ENCODE measurements at places on chromosomes 1 and 21. TPM values are rescaled to one million over a fixed set of nuclear protein-coding genes. Genes with fewer than 3 reads are reported as not detected.

GRCh38 chr1:10945991-10946509 is 66.4 kb upstream of the TARDBP start:
- DNase-seq = no peak

DNA sequence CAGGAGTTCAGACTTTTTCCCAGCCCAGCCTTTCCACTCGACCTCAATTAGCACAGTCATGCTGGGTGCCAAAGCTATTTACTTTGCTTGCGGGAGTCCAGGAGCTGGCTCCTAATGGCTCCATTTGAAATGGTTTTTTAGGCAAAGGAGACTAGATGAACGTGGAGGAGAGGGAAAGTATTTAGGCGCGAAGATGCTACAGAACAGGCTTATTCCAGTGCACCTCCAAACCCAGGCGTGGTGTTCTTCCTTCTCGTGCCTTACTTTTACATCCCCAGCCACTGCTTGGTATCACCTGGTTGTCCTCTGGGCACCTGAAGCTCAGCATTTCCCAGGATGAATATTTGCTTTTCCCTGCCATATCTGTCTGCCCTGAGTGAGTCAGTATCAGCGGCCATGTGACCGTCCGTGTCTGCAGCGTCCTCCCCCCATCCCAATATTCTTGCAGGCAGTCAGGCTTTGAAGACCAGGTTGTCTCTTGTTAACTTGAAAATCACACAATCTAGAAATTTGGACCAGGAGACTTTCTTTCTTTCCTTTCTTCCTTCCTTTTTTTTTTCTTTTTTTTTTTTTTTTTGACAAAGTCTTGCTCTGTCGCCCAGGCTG is 198.5 kb downstream of the DYRK1A start:
- no peak for DNase-seq

GRCh38 chr1:11942280-11942679 is 7.8 kb downstream of the PLOD1 start:
- DNase-seq = no peak

- DNase-seq = no peak
Measured at GRCh38 chr1:145898756-145899155, 11.1 kb downstream of the ITGA10 start.

DNA sequence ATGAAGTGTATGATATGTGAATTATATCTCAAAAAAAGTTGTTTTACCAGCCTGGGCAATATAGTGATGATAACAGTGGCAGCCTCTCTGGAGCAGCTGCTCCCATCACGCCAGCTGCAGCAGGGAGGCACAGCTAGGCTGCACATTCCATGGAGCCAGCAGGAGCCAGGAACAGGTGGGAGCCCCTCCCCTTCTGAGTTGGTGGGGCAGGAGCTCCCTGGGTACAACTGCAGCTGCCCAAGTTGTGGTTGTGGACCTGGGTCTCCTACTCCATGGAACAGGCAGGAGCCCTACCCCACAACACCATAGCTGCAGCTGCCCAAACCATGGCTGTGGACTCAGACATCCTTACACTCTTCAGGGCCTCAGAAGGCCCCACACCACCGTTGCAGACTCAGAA is 21.7 kb upstream of the FNBP1L start:
- no peak for DNase-seq

DNA sequence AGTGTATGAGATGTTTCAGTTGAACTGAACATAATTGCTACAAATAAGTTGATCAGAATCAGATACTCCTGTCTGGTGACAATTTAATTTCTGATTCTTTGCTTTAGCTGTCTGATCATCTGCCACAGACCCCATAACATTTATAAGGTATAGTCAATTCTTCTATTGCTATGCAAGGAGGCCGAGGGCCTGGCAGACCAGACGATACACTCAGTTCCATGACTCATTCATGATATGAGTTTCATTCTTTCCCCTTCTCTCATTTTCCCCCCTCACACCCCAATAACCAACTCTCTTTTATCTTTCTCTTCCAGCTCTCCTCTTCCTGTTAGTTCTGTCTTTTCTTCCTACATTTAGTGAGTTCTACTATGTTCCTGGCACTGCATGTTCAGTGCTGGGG is 236.8 kb downstream of the PAPPA2 start:
- no peak for DNase-seq

GRCh38 chr1:154835531-154836324 is 34.4 kb downstream of the KCNN3 start:
- DNase-seq = no peak

DNA sequence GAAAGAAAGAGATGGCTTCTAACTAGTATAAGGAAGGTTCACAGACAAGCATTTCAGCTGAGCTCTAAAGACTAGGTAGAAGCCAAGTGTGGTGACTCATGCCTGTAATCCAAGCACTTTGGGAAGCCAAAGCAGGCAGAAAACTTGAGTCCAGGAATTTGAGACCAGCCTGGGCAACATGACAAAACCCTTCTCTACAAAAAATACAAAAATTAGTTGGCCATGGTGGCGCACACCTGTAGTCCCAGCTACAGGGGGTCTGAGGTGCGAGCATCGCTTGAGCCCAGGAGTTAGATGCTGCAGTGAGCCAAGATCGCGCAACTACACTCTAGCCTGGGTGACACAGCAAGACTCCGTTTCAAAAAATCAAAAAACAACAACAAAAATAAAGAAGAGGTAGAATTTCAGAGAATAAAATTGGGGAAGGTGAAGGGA is 27.8 kb downstream of the FBXO42 start:
- DNase-seq = peak; percentile 77

DNA sequence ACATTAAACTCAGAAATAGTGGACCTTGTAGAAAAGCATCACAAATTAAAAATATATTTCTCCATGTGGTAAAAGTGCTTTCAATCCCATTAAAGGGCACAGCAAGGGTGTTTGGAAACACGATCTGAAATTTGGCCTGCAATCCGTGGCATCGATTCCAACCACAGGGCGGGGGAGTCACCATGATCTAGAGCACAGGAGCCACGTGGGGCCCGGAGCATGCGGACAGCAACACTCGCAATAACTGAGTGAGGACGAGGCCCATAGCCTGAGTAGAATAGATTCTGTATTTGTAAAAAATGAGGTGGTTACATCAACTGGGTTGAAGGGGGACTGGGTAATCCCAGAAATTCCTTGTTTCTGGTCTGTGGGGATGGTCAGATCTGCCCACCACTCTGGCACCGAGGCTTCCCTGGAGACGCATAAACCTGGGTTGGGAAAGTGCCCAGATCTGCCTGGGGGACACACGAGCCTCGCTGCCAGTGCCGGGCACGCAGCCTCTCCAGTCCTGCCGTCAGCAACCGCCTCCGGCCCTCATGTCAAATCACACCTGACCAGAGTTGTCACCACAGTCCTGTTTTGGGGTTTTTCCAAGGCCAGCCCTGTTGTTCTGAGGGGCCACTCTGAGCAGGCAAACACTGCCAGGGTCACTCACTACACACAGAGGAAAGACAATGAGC is 104.3 kb downstream of the PGBD5 start:
- no peak for DNase-seq

- peak; percentile 24 for DNase-seq
Measured at GRCh38 chr1:180793451-180793850, 119.2 kb upstream of the KIAA1614 start.

DNA sequence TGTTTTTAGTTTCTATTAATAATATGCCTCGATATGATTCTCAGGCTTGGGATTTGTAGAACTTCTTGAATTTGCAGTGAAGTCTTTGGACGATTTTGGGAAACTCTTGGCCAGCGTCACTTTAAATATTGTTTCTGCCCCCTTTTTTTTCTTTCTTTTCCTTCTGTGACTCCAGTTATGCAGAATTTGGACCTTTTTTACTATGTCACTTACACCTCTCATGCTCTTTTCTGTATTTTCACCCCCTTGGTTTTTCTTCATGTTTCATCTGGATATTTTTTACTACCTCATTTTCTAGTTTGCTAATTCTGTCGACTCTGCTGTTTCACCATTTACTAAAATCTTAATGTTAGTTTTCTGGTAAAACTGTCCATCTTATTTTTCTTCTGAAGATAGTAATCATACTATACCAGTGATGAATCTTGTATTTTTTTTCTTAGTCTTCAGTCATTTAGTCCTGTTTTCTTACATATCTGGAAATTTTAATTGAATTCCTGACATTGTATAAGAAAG is 173.6 kb downstream of the DHRS3 start:
- no peak for DNase-seq

DNA sequence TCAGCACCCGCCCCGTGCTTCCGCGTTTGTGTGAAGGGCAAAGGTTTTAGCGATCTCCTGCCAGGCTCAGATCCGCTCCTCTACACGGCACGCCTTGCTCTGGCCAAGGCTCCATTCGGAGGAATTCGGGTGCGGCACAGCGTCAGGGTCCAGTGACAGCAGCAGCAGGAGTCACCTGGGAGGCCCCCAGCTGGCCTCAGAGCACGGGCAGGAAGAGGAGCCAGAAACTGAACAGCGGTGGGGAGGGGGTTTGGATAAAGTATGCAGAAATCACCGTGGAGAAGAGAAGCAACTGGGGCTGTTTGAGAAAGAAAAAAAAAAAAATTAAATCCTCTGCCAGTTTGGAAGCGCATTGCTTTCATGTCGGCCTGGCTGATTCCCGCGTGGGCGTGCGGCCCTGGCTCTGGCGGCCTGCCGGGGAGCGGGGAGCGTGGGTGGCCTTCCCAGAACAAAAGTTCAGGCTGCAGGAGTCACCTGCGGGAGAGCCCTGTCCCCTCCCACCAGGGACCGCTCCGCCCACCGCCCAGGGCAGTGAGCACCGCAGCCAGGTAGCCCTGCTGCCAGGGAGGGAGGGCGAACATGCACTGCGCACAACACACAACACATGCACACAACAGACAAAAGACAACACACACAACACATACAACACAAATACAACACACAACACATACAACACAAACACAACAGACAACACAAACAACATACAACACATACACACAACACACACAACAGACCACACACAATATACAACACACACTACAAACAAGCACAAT is 107.6 kb downstream of the ETS2 start:
- peak; percentile 85 for DNase-seq

DNA sequence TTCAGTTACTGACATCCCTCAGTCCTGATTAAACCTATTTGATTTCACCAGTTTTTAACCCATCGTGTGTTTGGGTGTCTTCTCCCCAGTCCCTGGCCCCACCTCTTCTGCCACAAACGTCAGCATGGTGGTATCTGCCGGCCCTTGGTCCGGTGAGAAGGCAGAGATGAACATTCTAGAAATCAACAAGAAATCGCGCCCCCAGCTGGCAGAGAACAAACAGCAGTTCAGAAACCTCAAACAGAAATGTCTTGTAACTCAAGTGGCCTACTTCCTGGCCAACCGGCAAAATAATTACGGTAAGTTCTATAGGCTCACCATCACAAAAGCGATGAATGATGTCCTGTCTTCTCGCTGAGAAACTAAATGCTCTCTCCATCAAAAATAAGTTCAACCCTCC is 28.7 kb downstream of the NBPF3 start:
- DNase-seq = no peak

DNA sequence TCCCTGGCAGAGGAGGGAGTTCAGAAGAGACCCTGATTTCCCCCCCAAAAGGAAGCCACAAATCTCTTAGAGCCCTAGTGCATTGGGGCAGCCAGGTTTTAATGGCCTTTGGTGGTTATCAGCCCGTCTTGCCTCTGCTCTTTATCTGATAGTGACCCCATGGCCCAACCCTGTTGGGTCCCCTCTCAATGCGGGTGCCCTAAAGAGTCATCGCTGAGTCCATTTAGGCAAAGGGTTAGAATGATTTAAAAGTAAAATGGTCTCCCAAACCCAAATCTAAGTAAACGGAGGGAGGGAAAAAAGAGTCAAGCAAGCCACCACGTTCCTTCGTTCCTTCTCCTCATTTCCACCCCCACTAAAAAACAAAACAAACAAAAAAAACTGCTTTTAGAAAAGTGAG is 164.0 kb downstream of the RUNX1 start:
- no peak for DNase-seq

DNA sequence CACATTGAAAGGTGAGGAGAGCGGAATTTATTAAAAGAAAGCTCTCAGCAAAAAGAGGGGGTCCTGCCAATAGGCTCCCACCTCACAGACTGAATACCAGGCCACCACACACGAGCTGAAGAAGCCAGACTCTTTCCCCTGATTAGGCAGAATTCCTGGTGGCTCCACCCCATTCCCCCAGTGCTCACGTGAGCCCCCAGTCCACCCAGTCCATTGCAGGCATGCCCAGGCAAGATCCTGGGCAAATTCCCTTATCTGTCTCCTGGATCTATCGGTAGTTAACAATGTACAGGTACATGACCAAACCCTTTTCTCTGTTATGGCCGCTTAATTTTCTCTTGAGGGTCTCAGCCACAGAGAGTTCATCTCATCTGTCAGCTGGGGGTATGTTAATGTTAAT is 54.6 kb upstream of the BTG3 start:
- peak; percentile 48 for DNase-seq

DNA sequence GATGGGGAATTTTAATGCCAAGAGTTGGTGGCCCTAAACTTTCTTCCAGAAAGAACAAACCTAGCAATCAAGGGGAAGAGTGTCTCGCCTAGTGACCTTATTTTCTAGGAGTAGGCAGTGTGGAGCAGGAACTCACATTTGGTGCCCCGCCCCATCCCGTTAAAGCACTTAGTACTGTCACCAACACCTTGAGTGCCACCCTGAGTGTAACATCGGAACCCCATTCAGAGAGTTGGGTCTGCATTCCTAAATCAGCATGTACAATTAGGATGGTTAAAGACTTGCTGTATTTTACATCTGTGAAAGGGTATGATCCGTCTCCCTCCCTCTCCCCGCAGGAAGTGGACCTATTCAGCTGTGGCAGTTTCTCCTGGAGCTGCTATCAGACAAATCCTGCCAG is 15.5 kb downstream of the ETS2 start:
- DNase-seq = no peak

GRCh38 chr1:224554620-224555259 is 61.4 kb upstream of the CNIH3 start:
- peak; percentile 29 for DNase-seq

GRCh38 chr1:248853663-248854375 is 5.1 kb downstream of the ZNF692 start:
- DNase-seq = no peak

KPRP gene
- not detected for total RNA-seq

PHACTR4 gene
- 6.7 TPM for total RNA-seq

BSND gene
- not detected for total RNA-seq

ZZZ3 gene
- 69.2 TPM for total RNA-seq
